ENCODE measurements at places on chromosomes 1 and 21. TPM values are rescaled to one million over a fixed set of nuclear protein-coding genes. Genes with fewer than 3 reads are reported as not detected.

The CCDC185 gene
- 0.13 TPM for total RNA-seq

The OVAAL gene
- not detected for total RNA-seq

The GJB5 gene
- total RNA-seq = 0.13 TPM

The LDLRAD1 gene
- not detected for total RNA-seq

The PIK3C2B gene
- 6.3 TPM for total RNA-seq

The CD1D gene
- total RNA-seq = not detected

The FRRS1 gene
- total RNA-seq = 1.8 TPM

The ST3GAL3 gene
- total RNA-seq = 2.1 TPM

The SHISAL2A gene
- total RNA-seq = not detected

The HPCAL4 gene
- 0.24 TPM for total RNA-seq

The TSPAN1 gene
- total RNA-seq = 3.1 TPM

The STPG1 gene
- total RNA-seq = 6.7 TPM

The PTGFR gene
- not detected for total RNA-seq

The COL18A1 gene
- total RNA-seq = 139 TPM

The TSPEAR gene
- not detected for total RNA-seq

The LCE2A gene
- not detected for total RNA-seq

The SERINC2 gene
- total RNA-seq = 28.4 TPM

The SLC9C2 gene
- total RNA-seq = not detected

The PLD5 gene
- 0.94 TPM for total RNA-seq

The UBE2U gene
- not detected for total RNA-seq

The F13B gene
- total RNA-seq = not detected

The NEK2 gene
- 38.5 TPM for total RNA-seq

The LEFTY2 gene
- not detected for total RNA-seq

The OR2T33 gene
- not detected for total RNA-seq

The GPR25 gene
- not detected for total RNA-seq

The CALML6 gene
- total RNA-seq = 0.24 TPM

The FOXO6 gene
- 0.82 TPM for total RNA-seq

The CLDN17 gene
- not detected for total RNA-seq

The SPRR2E gene
- total RNA-seq = not detected

The CDA gene
- 32.1 TPM for total RNA-seq

The ODR4 gene
- total RNA-seq = 19.1 TPM

The BNIPL gene
- 0.09 TPM for total RNA-seq

The ARHGEF10L gene
- 4.9 TPM for total RNA-seq

The SFT2D2 gene
- total RNA-seq = 14.6 TPM

The S1PR1 gene
- total RNA-seq = 0.08 TPM

The RNF186 gene
- total RNA-seq = not detected

The SMPDL3B gene
- 0.99 TPM for total RNA-seq

The FMO2 gene
- total RNA-seq = not detected

The LCE1E gene
- total RNA-seq = not detected

The DDOST gene
- 217 TPM for total RNA-seq

The CFHR5 gene
- total RNA-seq = not detected

The MTARC1 gene
- total RNA-seq = 9.5 TPM

All from A549 treated with CpdA at 1 μM for 4 hours (cell line).